Activated B cell treated with CpG ODN at 0.5 μM for 24 hours (primary cell): ENCODE measurements at places on chromosomes 11 and 22.

GRCh38 chr11:11844272-11844671, 2.5 kb downstream of the USP47 start:
- no peak for DNase-seq

DNA sequence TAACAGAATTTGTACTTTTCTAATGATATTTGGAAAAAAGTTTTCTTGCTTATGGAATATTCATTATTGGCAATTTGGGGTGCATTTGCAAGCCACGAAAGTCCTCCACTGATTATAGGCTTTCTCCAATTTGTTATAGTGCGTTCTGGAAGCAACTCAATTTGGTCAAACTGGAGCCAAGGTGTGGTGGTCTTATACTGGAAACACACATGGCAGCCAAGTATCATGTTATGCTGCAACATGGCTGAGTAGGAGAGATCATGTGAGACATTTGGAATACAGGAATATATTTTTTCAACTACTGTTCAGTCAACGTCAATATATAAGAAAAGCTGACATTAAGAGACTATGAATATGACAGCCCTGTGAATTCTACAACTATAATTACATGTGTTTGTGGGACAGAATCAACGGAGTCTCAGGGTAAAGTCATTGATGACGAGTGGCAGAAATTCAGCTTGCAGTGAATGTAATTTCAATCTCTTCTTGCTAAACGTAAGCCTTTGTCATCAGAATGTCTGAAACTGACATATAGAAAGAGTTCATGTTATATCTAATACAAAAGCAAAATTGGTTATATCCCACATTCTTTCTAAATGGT, 83.8 kb upstream of the FIBIN start:
- DNase-seq, result no peak

DNA sequence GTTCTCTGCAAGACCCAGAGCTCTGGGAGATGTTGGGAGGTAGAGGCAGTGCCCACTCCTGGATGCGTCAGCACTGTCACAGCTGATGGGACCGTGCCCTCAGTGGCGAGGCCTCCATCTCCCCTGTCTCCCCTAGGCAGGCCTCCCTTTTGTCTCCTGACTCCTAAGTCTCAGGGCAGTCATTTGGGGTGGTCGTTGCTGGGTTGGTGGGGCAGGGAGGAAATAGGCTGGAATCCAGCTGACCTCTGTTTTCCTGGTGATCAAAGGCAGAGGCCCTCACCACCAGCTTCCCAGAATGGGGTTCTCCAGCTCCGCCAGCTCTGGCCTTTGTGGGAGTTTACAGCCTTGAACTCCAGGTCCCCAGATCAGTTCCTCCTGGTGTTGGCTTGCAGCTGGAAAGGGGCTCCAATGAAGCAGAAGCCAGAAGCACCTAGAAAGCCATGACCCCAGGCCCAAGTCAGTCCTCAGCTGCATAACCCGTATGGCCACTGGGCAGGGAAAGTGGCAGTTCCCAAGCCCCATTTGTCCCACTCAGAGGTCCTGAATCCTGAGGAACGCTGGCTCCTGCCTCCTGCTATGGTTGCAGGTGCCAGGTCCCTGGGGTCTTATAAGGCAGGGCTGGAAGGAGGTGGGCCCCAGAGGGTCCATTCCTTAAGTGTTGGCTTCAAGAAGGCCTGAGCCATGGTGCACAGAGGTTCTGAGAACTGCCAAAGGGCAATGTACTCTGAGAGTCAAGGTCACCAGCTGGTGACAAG, 7.3 kb upstream of the FXYD2 start:
- DNase-seq, result no peak

- DNase-seq, result no peak
Measured at GRCh38 chr11:132028380-132029240, 658.2 kb downstream of the NTM start.

DNA sequence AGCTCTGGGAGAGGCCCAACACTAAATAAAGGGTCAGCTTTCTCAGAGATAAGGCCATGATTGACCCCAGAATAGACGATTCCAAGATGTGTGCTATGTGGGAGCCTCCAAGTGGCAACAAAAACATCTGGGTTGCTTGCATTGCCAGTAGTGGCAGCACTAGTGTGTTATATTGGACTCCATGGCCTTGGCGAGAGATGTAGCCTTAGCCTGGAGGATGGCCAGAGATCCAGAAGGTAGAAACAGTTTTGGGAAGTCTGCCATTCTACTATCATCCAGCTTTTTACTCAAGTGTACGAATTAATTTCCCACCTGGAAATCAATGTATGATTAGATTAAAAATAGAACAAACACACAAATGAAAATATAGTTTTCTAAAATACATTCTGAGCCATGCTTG, 3.0 kb downstream of the OR8D4 start:
- no peak for DNase-seq
